Stimulated activated CD4-positive, alpha-beta T cell treated with anti-CD3 and anti-CD28 coated beads, Interleukin-12 subunit alpha, Interleukin-12 subunit beta, amount 100 ng/mL, for 24 hours (primary cell): ENCODE measurements at places on chromosomes 2 and 18.

DNA sequence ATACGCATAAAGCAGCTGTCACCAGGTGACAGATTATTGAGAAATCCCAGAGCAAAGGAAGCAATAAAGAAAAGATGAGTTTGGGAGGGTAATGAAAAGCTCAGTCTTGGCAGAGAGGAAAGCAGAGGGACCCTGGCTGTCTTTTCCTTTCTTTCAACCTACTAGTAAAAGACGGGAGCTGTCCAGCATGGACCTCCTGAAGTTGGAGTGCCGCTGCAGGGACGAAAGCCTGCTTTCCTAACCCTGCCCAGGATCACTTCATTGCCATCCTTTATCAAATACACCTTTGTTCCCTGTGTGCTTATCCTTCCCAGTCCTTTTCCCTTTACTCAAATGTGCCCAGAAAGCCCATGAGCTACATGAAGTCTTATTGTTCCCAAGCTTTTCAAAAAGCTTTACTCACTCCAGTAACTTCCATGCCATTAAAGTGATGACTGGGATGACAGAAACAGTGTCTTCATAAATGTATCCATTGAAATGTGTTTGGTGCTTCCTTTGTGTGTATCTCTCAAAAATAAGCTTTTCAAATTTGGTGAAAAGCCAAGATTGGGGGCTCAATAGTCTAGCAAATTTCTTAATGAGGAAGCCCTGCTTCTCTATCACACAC, 3.7 kb upstream of the SPR start:
- no peak for DNase-seq

DNA sequence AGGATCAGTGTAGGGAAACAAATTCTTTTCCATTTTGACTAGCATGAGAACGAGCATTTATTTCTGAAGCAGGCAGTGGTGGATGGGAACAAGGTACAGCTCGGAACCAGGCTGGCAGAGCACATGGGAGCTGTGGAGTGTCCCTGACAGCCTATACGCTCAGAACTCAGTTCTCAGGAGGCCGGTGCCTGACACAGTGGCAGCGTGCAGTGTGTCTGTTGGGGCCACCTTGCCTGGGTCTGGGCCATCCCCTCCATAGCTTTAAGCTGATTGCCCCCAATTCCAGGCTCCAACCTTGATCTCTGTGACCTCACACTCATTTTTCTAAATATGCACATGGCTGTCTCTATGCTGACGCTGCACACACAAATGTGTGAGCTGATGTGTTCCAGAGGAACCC, 54.5 kb upstream of the ATG16L1 start:
- no peak for DNase-seq

DNA sequence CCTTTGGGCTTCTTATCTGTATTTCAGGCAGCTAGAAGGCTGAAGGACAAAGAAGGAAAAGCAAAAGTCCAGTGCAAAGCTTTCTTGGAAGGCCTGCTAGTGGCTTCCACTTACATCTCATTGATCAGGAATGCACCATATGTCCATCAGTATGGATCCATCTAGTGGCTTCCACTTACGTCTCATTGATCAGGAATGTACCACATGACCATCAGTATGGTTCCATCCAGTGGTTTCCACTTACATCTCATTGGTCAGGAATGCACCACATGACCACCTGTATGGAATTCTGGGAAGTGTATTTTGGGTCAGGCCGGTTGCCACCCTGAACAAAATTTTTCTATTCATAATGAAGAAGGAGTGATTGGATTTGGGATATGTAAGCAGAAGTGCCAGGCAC, 70.6 kb downstream of the LYPD6 start:
- DNase-seq = no peak

- no peak for DNase-seq
Observed at GRCh38 chr2:227404585-227405271, 17.0 kb upstream of the SCYGR1 start.

- DNase-seq = no peak
Observed at GRCh38 chr18:2618009-2618408, 37.5 kb upstream of the SMCHD1 start.

DNA sequence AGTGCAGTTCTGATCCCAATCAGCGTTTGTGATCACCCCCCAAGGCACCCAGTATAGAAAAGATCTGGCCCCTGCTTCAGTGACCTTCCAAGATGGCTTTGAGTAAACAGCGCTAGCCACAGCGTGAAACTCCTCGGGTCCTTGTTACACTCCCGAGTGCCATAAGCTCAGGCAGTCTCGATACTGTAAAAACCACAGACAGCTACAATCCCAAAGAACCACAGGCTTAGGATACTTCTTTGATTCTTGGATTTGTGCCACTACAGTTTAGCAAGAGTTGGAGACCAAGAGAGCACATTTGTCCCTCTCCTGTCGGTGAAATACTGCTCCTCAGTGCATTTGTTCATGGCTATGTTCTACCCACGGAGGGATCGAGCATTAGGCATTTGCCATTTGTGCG, 352.5 kb upstream of the ZNF521 start:
- no peak for DNase-seq

DNA sequence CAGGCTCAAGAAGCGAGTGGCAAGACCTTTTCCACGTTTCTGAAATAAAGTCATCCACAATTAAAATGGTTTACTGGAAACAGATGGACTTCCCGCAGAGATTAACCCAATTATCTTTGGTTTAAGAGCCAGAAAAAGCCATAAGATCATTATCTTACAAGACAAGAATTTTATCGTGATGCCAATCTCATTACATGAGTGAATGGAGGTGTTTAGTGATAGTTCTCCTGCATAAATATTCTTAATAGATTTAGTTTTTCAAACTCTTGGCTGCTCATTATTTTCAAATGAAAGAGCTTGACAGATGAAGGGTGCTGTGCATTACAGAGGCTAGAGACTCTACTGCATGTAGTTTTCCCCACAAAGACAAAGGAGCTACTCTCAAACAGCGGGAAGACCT, 1028.4 kb upstream of the PIK3C3 start:
- no peak for DNase-seq

- DNase-seq = no peak
Observed at GRCh38 chr2:85243101-85244072, 84.4 kb downstream of the TGOLN2 start.

- no peak for DNase-seq
Observed at GRCh38 chr2:240278661-240279060, 138.2 kb upstream of the OTOS start.

DNA sequence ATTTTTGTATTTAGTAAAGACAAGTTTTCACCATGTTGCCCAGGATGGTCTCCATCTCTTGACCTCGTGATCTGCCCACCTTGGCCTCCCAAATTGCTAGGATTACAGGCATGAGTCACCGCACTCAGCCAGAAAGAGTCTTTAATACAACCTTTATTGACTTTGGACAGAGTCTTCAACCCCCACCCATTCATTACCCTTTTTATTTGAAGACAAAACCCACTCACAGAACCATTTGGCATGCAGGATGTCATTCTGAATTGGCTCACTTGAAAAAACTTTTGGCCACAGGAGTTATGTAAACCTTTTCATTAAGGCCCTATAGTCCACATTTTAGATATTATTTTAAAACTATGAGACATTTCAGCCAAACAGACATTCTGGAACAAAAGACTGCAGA, 217.9 kb upstream of the RND3 start:
- DNase-seq = no peak

- no peak for DNase-seq
Observed at GRCh38 chr2:236637686-236638569, 68.3 kb downstream of the ACKR3 start.

DNA sequence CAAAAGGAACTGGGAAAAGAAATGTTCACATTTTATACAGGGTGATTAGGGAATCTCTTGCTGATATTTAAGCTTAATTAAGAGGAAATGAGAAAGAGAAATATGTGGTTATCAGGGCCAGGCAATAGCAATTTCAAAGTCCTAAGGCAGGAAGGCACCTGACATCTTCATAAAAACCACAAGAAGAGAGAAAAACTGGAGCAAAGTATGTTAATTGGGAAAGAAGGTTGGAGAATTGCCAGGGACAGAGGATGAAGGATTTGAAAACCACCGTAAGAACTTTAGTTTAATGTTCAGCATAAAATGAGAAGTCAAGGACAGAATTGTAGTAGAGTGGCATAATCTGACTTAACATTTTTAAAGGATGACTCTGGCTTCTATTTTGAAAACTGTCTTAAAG, 691.8 kb upstream of the NRXN1 start:
- no peak for DNase-seq

DNA sequence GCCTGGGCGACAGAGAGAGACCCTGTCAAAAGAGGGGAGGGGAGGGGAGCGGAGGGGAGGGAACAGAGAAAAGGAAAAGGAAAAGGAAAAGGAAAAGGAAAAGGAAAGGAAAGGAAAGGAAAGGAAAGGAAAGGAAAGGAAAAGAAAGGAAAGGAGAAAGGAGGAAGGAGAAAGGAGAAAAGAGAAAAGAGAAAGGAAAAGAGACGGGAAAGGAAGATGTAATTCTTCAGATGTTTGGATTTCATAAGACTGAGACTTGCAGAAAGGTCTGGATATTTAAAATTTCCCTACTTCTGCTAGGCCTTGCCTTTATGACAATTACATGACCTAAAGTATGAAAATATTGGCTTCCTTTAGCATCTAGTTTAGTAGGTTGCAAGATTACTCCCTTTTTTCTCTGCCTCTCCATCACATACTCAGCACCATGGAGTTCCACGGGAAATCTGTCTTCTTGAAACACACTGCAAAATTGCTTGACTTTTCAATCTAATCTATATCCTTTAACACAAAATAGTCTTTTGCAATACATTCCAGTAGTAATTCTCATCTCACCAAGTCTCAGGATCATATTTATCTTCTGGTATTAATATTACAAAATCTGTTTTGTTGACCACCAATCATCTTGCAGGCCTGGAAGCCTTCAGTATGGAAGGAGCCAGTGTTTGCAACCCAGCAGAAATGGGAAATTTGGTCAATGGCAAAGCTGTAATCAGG, 383.5 kb downstream of the ZEB2 start:
- no peak for DNase-seq

GRCh38 chr2:153221506-153221905, 257.1 kb downstream of the RPRM start:
- DNase-seq = no peak

- no peak for DNase-seq
Observed at GRCh38 chr2:62071760-62072680, 123.9 kb upstream of the B3GNT2 start.

- no peak for DNase-seq
Observed at GRCh38 chr2:51027442-51027841, 4.5 kb downstream of the NRXN1 start.

DNA sequence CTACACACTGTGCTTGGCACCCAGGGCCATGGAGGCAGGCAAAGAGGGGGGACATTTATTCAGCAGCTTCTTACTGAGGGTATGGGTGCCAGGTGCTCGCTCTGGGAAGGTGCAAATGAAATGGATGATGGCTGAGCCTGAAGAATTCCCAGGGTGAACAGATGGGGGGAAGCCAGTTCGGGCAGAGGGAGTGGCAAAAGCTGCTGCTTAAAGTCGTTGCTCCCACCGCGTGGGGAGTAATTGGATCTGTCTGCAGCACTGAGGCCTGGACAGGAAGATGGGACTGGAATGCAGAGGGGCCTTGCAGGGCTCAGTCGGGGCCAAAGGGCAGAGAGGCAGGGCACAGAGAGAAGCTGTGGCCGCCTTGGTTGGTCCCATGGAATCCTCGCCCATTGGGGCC, 51.2 kb downstream of the NEDD4L start:
- DNase-seq = no peak
